ENCODE measurements at places on chromosomes 1 and 21.
A peak's percentile ranks its signal among the peaks of the same experiment; 100 is the strongest.

DNA sequence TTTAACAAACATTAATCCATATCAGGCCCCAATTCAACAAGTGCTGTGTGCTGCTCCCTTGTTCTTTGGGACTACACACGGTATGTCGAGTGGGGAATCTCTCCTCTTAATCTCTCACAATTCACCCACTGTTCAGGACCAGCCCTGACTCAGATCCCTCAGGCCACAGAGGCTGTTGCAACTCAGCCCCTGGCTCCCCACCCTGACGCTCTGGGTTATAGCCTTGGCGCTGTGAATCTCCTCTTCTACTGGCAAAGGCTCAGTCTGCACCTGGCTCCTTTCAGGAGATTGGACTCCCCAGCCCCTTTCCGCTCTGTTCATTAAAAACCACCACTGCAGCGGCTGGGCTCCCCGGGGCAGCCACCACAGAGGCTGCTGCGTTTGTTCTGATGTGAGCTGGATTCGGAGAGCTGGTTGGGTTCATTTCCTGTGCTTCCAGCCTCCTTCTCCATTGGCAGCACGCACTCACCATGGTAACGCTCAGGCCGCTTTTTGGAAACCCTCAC is 13.0 kb downstream of the CAPN8 start:
- DNase-seq: peak; percentile 52

- DNase-seq: no peak
Observed at GRCh38 chr1:89699451-89699986, 66.6 kb downstream of the LRRC8C start.

DNA sequence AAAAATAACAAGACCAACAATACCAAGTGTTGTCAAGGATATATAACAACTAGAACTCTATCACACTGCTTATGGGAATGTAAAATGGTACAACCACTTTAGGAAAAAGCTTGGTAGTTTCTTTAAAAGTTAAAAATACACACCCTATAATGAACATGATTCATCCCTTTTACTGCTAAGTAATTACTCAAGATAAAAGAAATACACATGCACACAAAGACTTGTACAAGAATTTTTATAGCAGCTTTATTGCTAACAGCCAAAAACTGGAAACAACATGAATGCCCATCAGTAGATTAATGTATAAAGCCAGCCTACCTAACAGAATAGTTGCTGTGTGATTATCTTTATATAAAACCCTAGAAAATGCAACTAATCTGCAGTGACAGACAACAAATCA is 10.5 kb upstream of the ZNF644 start:
- no peak for DNase-seq

DNA sequence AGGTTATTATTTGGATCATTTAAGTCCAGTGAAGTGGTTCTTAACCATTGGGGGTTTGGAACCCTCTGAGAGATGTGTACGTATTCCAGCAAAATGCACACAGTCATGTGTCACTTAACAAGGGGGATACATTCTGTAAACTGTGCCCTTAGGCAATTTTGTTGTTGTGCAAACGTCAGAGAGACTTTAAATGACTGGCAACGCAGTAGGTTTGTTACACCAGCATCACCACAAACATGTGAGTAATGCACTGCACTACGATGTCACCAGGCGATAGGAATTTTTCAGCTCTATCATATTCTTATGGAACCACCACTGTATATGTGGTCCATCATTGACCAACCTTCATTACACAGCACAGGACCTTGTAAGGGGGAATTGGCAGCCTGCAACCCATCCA is 11.9 kb downstream of the AHCYL1 start:
- DNase-seq: no peak

- DNase-seq: no peak
Observed at GRCh38 chr1:177490036-177490639, 319.4 kb downstream of the BRINP2 start.

- no peak for DNase-seq
Observed at GRCh38 chr21:42374864-42375499, 8.6 kb upstream of the TFF1 start.

DNA sequence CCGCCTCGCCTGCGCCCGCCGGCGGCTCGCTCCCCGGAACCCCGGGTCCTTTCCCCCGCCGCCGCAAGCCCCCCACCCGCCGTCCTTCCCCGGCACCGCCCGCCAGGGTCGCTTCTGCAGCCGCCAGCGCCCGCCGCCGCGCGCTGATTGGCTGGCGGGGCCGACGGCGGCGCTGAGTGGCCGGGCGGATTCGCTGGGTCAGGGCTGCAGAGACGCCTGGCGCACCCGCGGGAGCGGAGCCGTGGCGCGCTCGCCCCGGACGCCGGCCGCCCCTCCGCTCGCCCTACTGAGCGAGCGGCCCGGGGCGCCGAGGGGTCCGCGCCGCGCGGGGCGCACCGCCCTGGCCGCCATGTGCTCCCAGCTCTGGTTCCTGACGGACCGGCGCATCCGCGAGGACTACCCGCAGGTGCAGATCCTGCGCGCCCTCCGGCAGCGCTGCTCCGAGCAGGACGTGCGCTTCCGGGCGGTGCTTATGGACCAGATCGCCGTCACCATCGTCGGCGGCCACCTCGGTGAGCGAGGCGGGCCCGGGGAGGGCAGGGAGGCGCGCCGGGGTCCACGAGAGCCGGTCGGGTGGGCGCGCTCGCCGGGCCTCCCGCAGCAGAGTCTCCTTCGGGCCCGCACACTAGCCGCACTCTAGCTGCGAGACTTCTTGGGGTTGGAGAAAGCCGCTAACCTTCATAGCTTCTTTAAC is at the start of gene RIMKLA:
TSS of gene RIMKLA (plus strand) at position 207 of the 694 bp plus-strand sequence. CDS start at position 350, 143 bp downstream.
- DNase-seq: peak; percentile 63

DNA sequence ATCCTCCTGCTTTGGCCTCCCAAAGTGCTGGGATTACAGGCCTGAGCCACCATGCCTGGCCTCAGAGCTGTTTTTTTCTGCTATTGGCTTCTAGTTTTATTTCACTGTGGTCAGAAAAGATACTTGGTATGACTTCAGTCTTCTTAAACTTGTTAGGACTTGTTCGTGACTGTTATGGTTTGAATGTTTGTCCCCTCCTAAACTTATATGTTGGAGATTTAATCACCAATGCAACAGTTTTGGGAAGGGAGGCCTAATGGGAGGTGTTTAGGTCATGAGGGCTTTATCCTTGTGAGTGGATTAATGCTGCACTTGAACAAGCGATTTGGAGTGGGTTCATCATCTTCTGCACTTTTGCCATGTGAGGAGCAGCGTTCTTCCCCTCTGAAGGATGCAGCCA is 24.5 kb upstream of the SOD1 start:
- DNase-seq: no peak

DNA sequence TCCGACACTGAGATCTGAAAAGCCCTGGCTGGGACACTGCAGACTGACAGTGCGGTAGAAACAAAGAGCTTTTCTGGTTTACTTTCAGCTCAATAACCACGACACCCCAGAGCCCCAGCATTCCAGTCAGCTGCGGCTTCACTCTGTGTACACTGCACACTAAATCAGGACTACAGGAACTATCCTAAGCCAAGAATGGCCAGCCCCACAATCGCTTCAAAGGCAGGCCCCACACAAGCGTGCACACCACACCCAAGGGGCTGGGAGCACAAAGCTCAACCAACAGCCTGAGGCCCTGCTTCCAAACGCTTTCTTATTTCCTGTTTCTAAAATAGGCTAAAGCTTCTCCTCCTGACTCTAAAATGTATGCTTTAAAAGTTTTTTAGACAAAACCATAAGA is 28.4 kb downstream of the URB1 start:
- no peak for DNase-seq

DNA sequence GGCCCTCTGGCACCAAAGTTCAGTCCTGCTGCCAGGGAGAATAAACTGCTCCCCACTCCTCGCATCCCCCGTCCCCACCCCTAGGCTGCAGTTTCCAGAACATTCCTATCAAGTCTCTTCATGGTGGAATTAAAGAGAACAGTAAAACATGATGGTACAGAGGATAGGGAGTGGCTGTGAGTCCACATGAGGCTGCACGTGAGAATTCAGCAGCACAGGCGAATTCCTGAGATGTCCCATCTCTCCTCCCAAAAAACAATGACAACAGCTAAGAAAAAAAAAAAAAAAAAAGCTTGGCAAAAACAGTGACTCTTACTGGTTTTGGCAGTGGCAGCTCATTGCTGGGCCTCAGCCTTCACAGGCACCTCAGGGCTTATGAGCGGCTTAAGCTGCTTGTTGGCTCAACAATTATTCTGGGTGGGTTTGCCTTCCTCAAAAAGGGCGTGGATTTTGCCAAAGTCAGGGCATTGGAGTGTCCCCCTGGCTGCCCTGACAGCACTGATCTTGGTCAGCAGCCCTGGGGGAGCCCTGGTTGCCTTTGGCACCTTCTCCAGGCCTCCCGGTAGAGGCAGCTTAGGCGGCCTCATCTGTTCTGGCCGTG is 5.7 kb upstream of the IFFO2 start:
- no peak for DNase-seq

DNA sequence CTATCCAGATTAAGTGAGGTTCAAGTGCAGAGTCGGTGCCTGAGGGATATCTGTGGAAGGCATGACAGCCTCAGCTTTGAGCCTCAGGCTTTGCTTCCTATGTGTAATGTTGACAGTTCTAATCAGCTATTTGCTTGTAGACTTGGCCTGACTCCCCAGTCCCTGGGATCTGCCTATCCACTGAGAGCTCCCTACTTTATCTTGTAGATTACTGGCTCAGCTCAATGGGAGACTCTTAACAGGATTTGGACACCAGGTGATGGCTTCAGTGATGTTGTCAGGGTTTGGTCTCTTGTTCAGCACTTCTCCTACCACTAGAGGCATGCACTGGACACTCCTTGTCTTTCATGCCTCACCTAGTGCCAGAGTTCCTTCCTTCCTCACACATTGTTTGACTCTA is 126.6 kb upstream of the BEND5 start:
- DNase-seq: no peak
